ENCODE measurements at places on chromosomes 7 and 10.

DNA sequence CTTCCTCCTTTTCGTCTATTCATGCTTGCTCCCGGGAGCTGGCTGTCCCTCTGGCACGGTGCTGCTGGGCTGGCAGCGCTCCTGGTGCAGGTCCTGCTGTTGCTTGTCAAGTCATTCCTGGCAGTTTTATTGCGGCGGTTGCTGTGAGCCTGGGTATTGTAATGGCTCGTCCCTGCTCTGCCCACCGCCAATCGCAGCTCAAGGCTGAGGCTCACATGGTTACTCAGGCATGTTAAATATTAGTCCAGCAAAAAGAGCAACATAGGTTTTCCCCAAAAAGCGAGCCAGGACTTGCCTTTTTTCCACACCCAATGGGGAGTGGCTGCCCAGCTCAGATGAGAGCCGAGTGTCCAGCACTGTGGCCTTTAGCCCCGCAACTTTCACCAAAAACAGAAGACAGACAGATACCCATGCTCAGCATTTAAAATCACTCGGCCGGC is 492.9 kb upstream of the FOXK1 start:
- no peak for DNase-seq
- H3K27ac ChIP-seq: no peak overlapping the region
- no peak overlapping the region for H3K4me3 ChIP-seq

DNA sequence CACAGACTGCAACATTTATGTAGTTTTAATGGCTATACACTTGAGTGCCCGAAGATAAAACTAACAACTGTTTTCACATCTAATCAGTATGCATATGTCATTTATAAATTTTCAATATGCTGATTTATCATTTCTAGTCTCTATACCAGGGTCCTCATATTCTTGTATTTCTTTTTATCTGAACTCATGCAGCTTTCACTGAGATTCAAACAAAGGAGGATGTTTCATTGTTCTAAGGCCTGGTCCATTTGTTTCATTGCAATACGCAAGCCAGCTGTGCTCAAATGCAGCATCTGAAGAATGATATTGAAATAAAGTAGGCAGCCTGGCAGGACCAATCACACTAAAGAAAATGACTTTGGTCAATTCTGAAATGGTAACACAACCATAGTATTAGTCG is 31.7 kb downstream of the MAGI2 start:
- no peak overlapping the region for H3K27ac ChIP-seq
- no peak overlapping the region for H3K4me3 ChIP-seq
- no peaks in the 10 kb centered on the region for H3K27me3 ChIP-seq
- no peaks in the 10 kb centered on the region for H3K36me3 ChIP-seq
- no peak for DNase-seq

DNA sequence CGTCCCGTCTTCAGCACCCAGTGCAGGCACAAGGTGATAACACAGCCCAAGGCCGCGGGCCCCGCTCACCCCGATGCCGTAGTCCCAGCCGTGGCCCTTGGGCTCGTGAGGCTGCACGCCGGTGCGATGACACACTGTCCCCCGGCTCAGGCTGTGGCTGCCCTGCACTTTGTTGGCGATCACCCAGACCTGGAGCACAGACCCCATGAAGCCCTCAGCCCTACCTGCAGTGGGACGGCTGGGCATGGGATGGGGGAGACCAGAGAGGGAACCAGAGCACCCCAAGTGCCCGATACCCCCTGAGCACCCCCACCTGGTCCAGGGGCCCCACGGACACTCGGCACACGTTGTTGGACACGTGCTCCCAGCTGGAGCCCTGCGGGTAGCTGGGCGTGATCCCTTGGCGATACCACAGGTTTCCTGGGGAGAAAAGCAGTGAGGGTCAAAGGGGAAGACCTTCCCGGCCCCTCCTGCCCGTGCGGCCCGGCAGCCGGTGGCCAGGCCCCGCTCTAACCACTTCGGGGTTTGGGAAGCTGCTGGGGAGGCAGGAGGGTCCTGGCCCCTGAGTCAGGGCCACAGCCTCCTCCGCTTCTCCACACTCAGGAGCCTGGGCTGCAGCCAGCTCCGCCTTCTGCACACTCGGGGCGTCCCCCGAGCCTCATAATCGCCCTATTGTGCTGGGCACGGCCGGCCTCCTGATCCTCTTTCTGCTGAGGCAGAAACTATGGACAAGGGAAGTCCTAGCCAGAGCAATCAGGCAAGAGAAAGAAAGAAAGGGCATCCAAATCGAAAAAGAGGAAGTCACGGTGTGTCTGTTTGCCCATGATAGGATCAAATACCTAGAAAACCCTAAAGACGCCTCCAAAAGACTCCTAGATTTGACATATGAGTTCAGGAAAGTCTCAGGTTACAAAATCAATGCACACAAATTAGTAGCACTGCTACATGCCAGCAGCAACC is 6.7 kb downstream of the BHLHA15 start:
- H3K27ac ChIP-seq: no peak overlapping the region
- DNase-seq: peak; percentile 38
- H3K4me3 ChIP-seq: peak overlapping the region; percentile 46

DNA sequence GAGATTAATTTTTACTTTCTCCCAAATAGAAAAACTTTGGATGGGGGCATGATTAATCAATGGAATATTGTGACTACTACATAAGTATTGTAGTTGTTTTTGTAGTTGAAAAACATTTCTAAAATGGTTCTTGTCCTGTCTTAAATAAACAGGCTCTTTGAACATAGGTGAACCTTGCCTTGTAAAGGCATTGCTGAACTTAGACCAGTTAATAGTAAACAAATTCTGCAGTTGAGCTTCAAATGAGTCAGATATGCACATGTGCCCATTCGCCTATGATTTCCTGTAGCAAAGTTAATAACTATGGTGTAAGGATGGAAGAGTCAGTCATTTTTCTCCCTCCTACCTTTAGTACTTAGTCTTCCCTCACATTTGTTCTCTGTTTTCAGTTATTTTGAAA is 22.6 kb downstream of the CUTC start:
- DNase-seq: no peak
- no peak overlapping the region for H3K27ac ChIP-seq
- no peak overlapping the region for H3K4me3 ChIP-seq
- peaks cover 40% of the 10 kb centered on the region for H3K36me3 ChIP-seq

GRCh38 chr7:98149116-98149692 is 42.5 kb downstream of the LMTK2 start:
- H3K4me1 ChIP-seq: no peaks in the 10 kb centered on the region
- H3K27ac ChIP-seq: no peak overlapping the region
- H3K27me3 ChIP-seq: peaks cover 55% of the 10 kb centered on the region

- H3K4me1 ChIP-seq: peaks cover 6% of the 10 kb centered on the region
- DNase-seq: no peak
- H3K27me3 ChIP-seq: no peaks in the 10 kb centered on the region
- no peaks in the 10 kb centered on the region for H3K36me3 ChIP-seq
Measured at GRCh38 chr7:150441524-150441923, 8.9 kb upstream of the GIMAP8 start.

GRCh38 chr10:131997366-131998049 is 15.8 kb upstream of the BNIP3 start:
- no peaks in the 10 kb centered on the region for H3K36me3 ChIP-seq
- H3K4me1 ChIP-seq: no peaks in the 10 kb centered on the region
- no peak for DNase-seq
- H3K4me3 ChIP-seq: no peak overlapping the region
- no peak overlapping the region for H3K27ac ChIP-seq

- DNase-seq: no peak
- no peak overlapping the region for H3K4me3 ChIP-seq
- H3K4me1 ChIP-seq: peaks cover 47% of the 10 kb centered on the region
- H3K36me3 ChIP-seq: peaks cover 48% of the 10 kb centered on the region
Measured at GRCh38 chr10:3780021-3780770, 4.8 kb downstream of the KLF6 start.

- no peak overlapping the region for H3K27ac ChIP-seq
- no peaks in the 10 kb centered on the region for H3K36me3 ChIP-seq
Measured at GRCh38 chr7:79820387-79820786, 314.2 kb upstream of the GNAI1 start.

GRCh38 chr7:146004805-146005204 is 111.8 kb upstream of the CNTNAP2 start:
- H3K36me3 ChIP-seq: no peaks in the 10 kb centered on the region
- H3K27ac ChIP-seq: no peak overlapping the region
- DNase-seq: no peak
- H3K4me3 ChIP-seq: no peak overlapping the region
- peaks cover 6% of the 10 kb centered on the region for H3K4me1 ChIP-seq

DNA sequence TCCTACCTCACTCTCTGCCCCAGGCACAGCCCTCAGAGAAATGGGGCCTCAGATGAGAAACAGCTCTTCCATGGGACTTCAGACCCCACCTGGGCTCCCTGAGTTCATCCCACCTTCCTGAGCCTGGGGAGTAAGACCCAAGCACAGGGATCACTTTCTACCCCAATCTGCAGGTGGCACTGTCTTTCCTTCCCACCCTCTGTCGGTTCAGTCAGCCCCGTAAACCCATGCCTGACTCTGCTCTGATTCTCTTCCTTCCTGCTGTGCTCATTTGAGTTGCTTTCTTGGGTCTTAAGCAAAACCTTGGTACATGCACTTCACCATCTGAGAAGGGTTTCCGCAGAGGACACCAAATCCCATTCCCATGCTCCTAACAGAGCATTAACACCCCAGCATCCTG is 306.4 kb upstream of the CDC14C start:
- no peak overlapping the region for H3K27ac ChIP-seq
- no peaks in the 10 kb centered on the region for H3K27me3 ChIP-seq
- no peak for DNase-seq
- peaks cover 4% of the 10 kb centered on the region for H3K36me3 ChIP-seq
- no peaks in the 10 kb centered on the region for H3K4me1 ChIP-seq
- no peak overlapping the region for H3K4me3 ChIP-seq

DNA sequence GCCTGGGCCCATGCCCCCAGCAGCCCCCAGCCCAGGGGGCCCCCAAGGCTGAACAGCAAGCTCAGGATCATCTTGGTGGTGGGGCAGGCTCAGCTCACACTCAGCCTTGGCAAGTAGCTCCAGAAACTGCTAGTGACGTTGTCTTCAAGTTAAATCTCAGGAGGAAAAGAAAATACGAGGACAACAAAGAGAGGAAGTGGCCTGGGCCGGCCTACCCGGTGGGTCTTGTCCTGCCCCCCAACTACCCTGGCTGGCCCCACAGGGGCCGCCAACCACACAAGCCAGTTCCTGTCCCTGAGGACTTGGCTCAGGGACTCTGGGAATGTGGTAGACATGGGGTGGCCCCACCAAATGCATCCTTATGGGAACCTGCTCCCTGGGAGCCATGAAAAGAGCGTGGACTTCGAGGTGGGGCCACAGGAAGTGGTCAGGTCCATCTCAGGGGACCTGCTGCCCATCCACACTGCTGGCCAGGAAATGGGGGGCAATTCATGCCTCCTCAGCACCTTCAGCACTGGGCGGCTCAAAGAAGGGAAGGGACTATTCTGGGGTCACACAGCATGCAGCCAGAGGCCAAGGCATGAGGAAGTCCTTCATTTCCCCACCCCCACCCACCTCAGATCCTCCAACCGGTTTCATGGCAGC is at the start of gene MMRN2:
Gene MMRN2, minus strand, starts transcription at position 145 of the 645 bp plus-strand sequence. Its CDS starts 74 bp downstream, at position 71.
- no peaks in the 10 kb centered on the region for H3K36me3 ChIP-seq
- no peak within 1 kb of the TSS for H3K27ac ChIP-seq
- DNase-seq: no peak
- no peak within 1 kb of the TSS for H3K4me3 ChIP-seq
- no peaks in the 10 kb centered on the region for H3K4me1 ChIP-seq

GRCh38 chr7:112881-113280 is 79.5 kb upstream of the FAM20C start:
- no peak overlapping the region for H3K27ac ChIP-seq
- no peak for DNase-seq
- no peak overlapping the region for H3K4me3 ChIP-seq
- H3K36me3 ChIP-seq: peaks cover 33% of the 10 kb centered on the region

DNA sequence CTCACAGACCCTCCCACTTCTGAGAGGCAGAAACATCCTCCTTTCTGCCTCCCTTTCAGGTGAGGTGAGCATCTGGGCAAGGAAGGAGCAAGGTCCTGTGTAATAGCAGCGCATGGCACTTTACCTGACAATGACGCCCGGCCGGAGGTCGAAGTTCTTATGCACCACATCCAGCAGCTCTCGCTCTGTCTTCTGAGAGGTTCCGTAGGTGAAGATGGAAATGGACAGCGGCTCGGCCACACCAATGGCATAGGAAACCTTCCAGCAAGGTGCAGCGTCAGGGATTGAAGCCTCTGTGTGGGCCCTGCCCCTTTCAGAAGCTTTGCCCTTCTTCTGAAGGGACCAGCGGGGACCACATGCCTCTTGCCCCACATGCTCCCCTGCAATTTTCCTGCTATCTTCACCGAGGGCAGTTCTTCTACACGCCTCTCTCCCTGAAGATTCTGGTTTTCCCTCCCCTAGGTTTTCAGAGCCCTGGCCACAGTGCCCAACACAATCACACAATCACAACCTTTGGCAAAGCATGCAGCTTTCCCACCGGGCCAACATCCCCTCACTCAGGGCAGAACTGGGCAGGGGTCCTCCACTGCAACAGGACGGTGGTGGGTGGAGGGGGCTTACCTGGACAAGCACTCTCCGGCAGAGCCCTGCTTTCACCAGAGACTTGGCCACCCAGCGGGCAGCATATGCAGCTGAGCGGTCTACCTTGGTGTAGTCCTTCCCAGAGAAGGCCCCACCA is 14.9 kb downstream of the MAT1A start:
- no peaks in the 10 kb centered on the region for H3K4me1 ChIP-seq
- H3K36me3 ChIP-seq: no peaks in the 10 kb centered on the region
- H3K27me3 ChIP-seq: peaks cover 6% of the 10 kb centered on the region
- H3K4me3 ChIP-seq: no peak overlapping the region

GRCh38 chr10:132248455-132249225 is 59.1 kb downstream of the STK32C start:
- H3K36me3 ChIP-seq: no peaks in the 10 kb centered on the region
- no peaks in the 10 kb centered on the region for H3K27me3 ChIP-seq
- H3K4me1 ChIP-seq: peaks cover 4% of the 10 kb centered on the region
- peak overlapping the region; percentile 19 for H3K4me3 ChIP-seq
- H3K27ac ChIP-seq: no peak overlapping the region

DNA sequence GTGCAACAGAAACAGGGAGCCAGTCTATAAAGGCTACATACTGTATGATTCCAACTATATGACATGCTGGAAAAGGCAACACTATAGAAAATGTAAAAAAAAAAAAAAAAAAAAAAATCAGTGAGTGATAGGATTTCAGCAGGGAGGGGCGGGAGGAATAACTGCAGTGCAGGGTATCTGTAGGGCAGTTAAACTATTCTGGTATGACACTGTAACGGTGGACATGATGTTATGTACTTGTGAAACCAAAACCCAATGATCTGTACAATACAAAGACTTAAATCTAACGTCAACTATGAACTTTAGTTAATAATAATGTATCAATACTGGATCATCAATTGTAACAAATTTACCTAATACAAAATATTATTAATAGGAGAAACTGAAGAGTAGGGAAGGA is 14.3 kb downstream of the WASL start:
- peaks cover 25% of the 10 kb centered on the region for H3K4me1 ChIP-seq
- H3K27me3 ChIP-seq: no peaks in the 10 kb centered on the region
